ENCODE measurements at places on chromosomes 7 and 10. TPM values are rescaled to one million over a fixed set of nuclear protein-coding genes. Genes with fewer than 3 reads are reported as not detected.

PRKG1 gene
- not detected for total RNA-seq

SPDYE2 gene
- 0.15 TPM for total RNA-seq

SLC16A9 gene
- 0.48 TPM for total RNA-seq

HOXA10 gene
- total RNA-seq, result not detected

COMMD3 gene
- total RNA-seq, result 82.6 TPM

STK31 gene
- total RNA-seq, result 0.18 TPM

ZSCAN21 gene
- total RNA-seq, result 6.9 TPM

PHKG1 gene
- 1.5 TPM for total RNA-seq

RBP4 gene
- total RNA-seq, result not detected

PAX4 gene
- not detected for total RNA-seq

CABCOCO1 gene
- not detected for total RNA-seq

AFAP1L2 gene
- 1.5 TPM for total RNA-seq

GPR146 gene
- 10.0 TPM for total RNA-seq

- H3K27me3 ChIP-seq, result no peaks in the 10 kb centered on the region
- no peaks in the 10 kb centered on the region for H3K36me3 ChIP-seq
- H3K27ac ChIP-seq, result no peak overlapping the region
Observed at GRCh38 chr10:116418389-116418788, 9.3 kb upstream of the PNLIPRP3 start.

DNA sequence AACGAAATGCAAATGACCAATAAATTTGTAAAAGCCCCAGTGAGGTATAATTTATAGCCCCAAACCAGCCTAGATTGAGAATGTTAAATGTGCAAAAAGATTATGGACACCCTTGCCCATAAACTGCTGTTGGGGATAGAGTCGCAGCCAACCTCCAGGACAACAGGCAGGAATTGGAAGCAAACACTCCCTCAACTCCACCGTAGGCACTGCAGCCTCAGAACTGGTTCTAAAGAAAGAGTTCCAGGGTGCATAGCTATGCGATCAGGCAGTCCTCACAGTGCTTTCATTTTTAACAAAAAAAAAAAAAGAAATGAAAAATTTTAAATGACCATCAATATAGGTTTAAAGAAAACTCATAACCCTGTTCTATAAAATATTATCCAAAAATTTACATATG, 86.2 kb downstream of the CXCL12 start:
- H3K4me3 ChIP-seq, result no peak overlapping the region
- no peak overlapping the region for H3K27ac ChIP-seq
- no peak for DNase-seq
- H3K27me3 ChIP-seq, result peaks cover 3% of the 10 kb centered on the region
- no peaks in the 10 kb centered on the region for H3K36me3 ChIP-seq

DNA sequence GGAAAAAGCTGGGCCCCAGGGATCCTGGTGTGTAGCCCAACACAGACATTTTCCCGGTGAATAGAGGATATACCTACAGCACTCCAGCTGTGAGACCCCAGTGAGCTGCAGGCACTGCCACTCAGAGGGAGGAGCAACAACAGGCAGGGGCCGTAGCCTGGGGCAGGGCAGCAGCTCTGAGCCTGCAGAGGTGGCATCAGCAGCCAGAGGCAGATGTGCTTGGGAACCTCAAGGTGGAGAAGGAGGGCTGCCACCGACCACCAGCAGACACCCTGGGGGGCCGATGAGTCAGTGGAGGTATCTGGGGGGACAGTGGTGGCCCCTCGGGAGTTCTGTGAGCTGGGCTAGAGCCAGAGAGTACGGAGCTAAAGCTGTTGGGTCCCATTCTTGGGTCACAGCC, 110.2 kb upstream of the GDF10 start:
- no peak overlapping the region for H3K4me3 ChIP-seq
- no peaks in the 10 kb centered on the region for H3K4me1 ChIP-seq
- no peaks in the 10 kb centered on the region for H3K27me3 ChIP-seq
- H3K36me3 ChIP-seq, result no peaks in the 10 kb centered on the region
- no peak overlapping the region for H3K27ac ChIP-seq

DNA sequence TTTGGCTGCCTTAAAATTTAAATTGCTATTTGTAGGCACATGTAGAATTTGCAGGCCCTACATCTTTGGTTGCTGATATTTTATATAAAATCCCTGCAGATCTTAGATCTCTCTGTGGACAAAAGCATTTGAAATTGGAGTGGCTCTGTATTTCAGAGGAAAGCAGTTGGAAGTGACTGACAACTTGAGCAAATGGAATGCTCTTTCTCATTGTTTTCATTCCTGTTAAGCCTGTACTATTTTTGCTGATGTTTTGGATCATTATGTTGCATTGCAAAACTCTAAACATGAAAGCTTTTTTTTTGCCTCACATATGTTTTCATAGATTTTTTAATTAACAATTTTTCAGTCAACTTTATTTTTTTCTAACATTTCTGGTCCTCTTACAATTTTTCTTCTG, 251.2 kb upstream of the MDFIC start:
- H3K27ac ChIP-seq, result no peak overlapping the region
- DNase-seq, result no peak
- H3K27me3 ChIP-seq, result no peaks in the 10 kb centered on the region

- no peaks in the 10 kb centered on the region for H3K36me3 ChIP-seq
- H3K27me3 ChIP-seq, result no peaks in the 10 kb centered on the region
- DNase-seq, result no peak
- no peaks in the 10 kb centered on the region for H3K4me1 ChIP-seq
Observed at GRCh38 chr7:41096917-41097316, 606.0 kb downstream of the INHBA start.

- no peaks in the 10 kb centered on the region for H3K36me3 ChIP-seq
- no peak overlapping the region for H3K27ac ChIP-seq
- no peak for DNase-seq
- H3K4me1 ChIP-seq, result no peaks in the 10 kb centered on the region
Observed at GRCh38 chr7:130296221-130296951, 3.4 kb downstream of the CPA4 start.

DNA sequence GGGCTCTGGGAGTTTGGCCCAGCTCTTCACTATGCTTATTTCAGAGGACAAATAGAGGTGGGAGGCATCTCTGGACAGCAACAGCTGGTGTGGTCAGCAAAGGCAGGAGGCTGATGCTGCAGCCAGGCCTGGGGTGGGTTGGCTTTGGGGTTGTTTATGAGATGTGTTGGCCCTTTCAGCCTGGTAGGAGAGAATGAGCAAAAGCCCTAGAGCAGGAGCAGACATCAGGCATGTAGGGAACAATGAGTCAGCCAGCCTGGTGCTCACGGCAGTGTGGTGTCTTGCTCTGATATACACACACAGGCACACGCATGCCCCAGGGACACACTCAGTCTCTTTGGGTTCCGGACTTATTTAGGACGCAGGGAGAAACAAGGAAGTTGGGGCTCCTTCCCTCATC, 157.1 kb downstream of the PRKCQ start:
- peaks cover 36% of the 10 kb centered on the region for H3K36me3 ChIP-seq
- peaks cover 7% of the 10 kb centered on the region for H3K4me1 ChIP-seq
- H3K27ac ChIP-seq, result no peak overlapping the region
- no peaks in the 10 kb centered on the region for H3K27me3 ChIP-seq
- DNase-seq, result no peak

- H3K27me3 ChIP-seq, result peaks cover 6% of the 10 kb centered on the region
- no peak overlapping the region for H3K4me3 ChIP-seq
- H3K27ac ChIP-seq, result no peak overlapping the region
- DNase-seq, result no peak
- no peaks in the 10 kb centered on the region for H3K4me1 ChIP-seq
- no peaks in the 10 kb centered on the region for H3K36me3 ChIP-seq
Observed at GRCh38 chr10:33975481-33975880, 641.0 kb upstream of the NRP1 start.

- no peaks in the 10 kb centered on the region for H3K4me1 ChIP-seq
- no peak overlapping the region for H3K4me3 ChIP-seq
- no peak overlapping the region for H3K27ac ChIP-seq
- H3K36me3 ChIP-seq, result no peaks in the 10 kb centered on the region
- H3K27me3 ChIP-seq, result no peaks in the 10 kb centered on the region
- DNase-seq, result peak; percentile 66
Observed at GRCh38 chr7:98841179-98841997, 28.4 kb downstream of the TMEM130 start.

GRCh38 chr7:124818807-124819206, 53.2 kb upstream of the GPR37 start:
- no peak for DNase-seq
- peaks cover 2% of the 10 kb centered on the region for H3K27me3 ChIP-seq
- peaks cover 10% of the 10 kb centered on the region for H3K36me3 ChIP-seq
- no peak overlapping the region for H3K4me3 ChIP-seq
- H3K27ac ChIP-seq, result no peak overlapping the region
- peaks cover 2% of the 10 kb centered on the region for H3K4me1 ChIP-seq

DNA sequence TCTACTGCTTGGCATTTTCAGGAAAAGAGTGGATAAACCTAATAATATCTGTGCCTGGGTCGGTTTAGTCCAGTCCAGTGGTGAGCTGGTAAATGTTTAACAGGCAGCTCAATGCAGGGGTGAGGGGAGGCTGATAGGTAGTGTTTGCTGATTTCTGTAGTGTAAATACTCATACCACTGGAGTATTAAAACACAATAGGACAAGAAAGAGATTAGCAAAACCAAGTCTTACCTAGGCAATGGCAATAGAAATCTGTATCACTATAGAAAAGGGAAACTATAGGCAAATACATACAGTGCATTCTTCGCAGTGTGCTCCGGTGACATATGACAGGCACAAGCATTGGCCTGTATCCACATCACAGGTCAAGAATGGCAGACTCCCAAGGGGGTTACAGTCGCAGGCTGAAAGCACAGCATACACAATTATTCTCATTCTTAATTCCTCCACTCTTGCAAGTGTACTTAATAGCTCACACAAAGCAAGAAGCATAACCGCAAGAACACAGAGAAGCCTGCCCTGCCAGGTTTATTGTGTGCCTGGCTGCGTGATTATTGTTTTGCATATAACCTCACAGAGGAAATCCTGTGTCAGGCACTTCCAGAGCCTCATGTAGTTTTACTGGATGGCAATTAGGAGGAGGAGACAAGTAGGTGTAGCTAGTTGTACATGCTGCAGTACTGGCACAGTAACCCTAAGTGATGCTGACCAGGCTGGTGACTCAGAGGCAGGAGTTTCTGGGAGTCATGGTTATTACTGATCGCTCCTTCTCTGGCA, 35.0 kb downstream of the LAMB4 start:
- no peaks in the 10 kb centered on the region for H3K36me3 ChIP-seq
- no peak for DNase-seq
- no peaks in the 10 kb centered on the region for H3K4me1 ChIP-seq

GRCh38 chr7:135300913-135301765, 67.5 kb downstream of the STRA8 start:
- peaks cover 3% of the 10 kb centered on the region for H3K36me3 ChIP-seq
- H3K4me3 ChIP-seq, result no peak overlapping the region
- H3K4me1 ChIP-seq, result no peaks in the 10 kb centered on the region
- peaks cover 5% of the 10 kb centered on the region for H3K27me3 ChIP-seq
- H3K27ac ChIP-seq, result no peak overlapping the region

DNA sequence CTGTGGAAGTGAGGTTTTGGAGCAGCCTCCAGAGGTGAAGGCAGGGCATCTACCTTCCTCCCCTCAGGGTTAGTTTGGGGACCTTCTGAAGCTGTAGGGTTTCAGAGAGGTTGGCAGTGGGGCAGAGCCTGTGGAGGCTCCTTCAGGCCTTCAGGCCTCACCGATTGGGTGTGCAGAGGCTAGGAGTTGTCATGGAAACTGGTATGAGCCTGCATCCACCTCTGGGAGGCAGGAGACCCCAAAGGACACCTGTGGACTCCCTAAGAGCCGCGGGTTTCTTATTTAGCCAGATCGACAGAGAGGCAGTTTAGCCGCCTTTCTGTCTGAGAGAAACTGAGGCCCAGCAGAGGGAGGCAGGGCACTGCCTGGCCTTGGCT, 2.0 kb downstream of the LZTS2 start:
- DNase-seq, result no peak
- no peaks in the 10 kb centered on the region for H3K36me3 ChIP-seq
- H3K4me3 ChIP-seq, result no peak overlapping the region
- H3K27me3 ChIP-seq, result peaks cover 3% of the 10 kb centered on the region

DNA sequence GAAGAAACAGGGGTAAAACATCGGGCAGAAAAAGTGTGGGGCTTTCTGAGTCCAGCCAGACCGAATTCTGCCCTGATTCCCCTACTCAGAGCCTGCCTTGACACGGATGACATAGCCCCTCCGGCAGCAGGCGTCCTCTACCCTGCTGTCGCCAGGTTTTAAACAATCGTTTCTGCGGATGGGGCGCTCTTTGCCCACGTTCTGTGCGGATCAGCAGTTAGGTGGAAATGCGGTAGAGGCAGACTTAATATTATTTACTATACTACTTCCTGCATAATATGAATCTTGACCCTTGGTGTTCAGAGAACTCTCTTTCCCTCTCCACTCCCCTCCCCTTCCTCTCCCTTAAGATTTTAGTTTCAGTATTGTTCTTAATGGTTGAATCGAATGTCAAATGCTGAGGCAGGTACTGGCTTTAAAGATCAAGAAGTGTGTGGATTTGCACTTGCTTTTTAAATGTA, 2.4 kb downstream of the GATA3 start:
- peaks cover 14% of the 10 kb centered on the region for H3K27me3 ChIP-seq
- peaks cover 59% of the 10 kb centered on the region for H3K4me1 ChIP-seq
- H3K36me3 ChIP-seq, result peaks cover 77% of the 10 kb centered on the region
- peak overlapping the region; percentile 99 for H3K27ac ChIP-seq
- peak; percentile 74 for DNase-seq

DNA sequence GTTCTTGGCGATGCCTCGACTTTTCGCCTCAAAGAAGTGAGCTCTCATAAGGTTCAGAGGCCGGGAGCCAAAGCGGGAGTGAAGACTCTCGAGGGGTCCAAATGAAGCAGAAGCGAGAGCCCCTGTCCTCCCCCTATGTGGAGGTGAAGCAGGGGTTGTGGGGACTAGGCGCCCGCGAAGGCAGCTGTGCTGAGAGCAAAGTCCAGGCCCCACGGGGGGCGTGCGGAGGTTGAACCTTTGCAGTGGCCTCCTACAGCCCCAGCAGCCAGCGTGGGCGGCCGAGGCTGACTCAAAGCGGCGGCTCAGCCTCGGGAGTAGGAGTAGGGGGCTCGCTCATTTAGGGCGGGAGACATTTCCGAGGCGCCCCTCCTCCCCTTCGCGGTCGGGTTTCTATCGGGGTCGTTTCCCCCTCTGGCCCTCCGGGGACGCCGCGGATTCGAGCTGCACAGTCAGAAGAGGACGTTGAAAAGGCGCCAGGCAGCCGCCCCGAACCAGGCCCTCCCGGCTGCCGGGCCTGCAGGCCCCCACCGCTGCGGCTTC, 553 bp upstream of the ADD3 start:
- H3K27ac ChIP-seq, result peak overlapping the region; percentile 19
- peaks cover 6% of the 10 kb centered on the region for H3K36me3 ChIP-seq
- no peak overlapping the region for H3K4me3 ChIP-seq
- no peaks in the 10 kb centered on the region for H3K27me3 ChIP-seq

- no peak overlapping the region for H3K27ac ChIP-seq
- DNase-seq, result no peak
- H3K4me1 ChIP-seq, result no peaks in the 10 kb centered on the region
- H3K36me3 ChIP-seq, result no peaks in the 10 kb centered on the region
Observed at GRCh38 chr7:10779465-10780399, 193.9 kb upstream of the PHF14 start.

GRCh38 chr10:127415901-127416581, 133.1 kb upstream of the NPS start:
- no peak overlapping the region for H3K27ac ChIP-seq
- no peaks in the 10 kb centered on the region for H3K4me1 ChIP-seq
- no peaks in the 10 kb centered on the region for H3K27me3 ChIP-seq
- H3K36me3 ChIP-seq, result no peaks in the 10 kb centered on the region
